Activated CD8-positive, alpha-beta T cell treated with anti-CD3 and anti-CD28 coated beads, Interleukin-2, amount 10 ng/mL, durations not matched to agents 7 days and 5 days (primary cell): ENCODE measurements at places on chromosomes 2 and 18.

- DNase-seq, result no peak
These were observed 26.6 kb upstream of the ANKRD62 start for GRCh38 chr18:12066910-12067511.

- DNase-seq, result no peak
These were observed 28.6 kb upstream of the VIT start for GRCh38 chr2:36667931-36668330.

- DNase-seq, result no peak
These were observed 73.6 kb downstream of the ASAP2 start for GRCh38 chr2:9280224-9280623.

- no peak for DNase-seq
These were observed 3.3 kb downstream of the PTGR3 start for GRCh38 chr18:75205514-75206132.

DNA sequence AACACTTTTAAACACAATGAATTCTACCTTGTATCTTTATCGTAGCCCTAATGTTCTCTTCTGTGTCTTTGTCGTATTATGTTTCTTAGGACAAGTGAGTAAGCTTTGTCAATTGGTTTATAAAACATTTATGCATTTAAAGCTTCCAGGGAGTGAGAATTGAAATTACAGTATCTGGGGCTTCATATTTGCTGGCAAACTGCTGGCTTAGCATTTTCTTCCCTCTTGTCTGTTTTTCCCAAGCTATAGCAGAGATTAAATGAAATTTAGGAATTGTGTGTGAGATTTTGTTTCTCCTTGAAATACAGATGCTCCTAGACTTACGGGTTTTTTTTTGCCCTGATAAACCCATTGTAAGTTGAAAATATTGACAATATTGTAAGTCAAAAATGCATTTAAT is 73.3 kb downstream of the FMNL2 start:
- DNase-seq, result no peak

DNA sequence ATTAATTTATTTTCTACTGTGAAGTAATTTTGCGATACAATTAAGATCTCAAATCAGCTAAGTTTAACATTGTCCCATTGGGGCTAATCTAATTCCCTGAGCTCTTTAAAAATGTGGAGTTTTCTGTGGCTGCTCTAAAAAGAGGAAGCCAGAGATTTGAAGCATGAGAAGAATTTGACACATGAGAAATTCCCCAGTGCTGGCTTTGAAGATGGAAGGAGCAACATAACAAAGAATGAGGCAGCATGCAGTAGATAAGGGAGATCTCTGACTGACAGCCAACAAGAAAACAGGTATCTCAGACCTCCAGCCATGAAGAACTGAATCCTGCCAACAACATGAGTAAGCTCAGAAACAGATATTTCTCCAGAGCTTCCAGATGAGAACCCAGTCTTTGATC is 308.4 kb downstream of the ZNF804A start:
- no peak for DNase-seq

DNA sequence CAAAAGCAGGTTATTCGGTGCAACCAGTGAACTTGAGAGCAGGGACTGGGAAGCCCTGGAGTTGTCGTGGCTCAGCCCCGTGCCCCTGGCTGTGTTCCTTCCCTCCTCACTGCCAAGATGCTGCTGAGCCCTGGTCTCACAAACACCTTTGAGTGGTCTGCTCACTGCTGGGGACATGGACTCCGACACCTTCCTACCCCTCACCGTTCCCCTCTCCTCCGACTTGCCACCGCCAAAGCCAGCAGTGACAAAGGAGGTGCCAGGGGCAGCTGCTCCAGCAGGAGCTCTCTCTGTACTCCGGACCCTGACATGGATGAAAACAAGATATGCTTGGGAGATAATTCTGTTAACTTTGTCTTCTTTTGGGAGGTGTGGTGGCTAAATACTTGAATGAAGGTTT is 17.9 kb downstream of the LRRFIP1 start:
- DNase-seq, result no peak

GRCh38 chr2:134466141-134466540 is 212.3 kb downstream of the MGAT5 start:
- peak; percentile 48 for DNase-seq

GRCh38 chr2:206521115-206521514 is 77.8 kb downstream of the ADAM23 start:
- DNase-seq, result no peak

GRCh38 chr18:31723990-31724711 is 36.5 kb downstream of the SLC25A52 start:
- DNase-seq, result no peak

DNA sequence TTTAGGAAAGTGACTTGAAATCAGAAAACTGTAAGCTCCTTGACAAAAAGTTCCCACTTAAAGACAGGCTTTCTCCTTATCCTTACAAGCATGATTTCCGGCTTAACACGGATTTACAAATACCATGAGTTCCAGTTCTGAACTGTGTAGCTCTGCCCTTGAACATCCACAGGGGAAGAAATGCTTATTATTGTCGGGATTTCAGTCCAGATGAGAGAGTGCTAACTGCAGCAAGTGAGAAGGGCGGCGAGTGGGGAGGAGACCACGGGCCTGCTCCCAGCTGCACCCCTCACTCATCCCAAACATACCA is 73.1 kb downstream of the LRRC30 start:
- no peak for DNase-seq

DNA sequence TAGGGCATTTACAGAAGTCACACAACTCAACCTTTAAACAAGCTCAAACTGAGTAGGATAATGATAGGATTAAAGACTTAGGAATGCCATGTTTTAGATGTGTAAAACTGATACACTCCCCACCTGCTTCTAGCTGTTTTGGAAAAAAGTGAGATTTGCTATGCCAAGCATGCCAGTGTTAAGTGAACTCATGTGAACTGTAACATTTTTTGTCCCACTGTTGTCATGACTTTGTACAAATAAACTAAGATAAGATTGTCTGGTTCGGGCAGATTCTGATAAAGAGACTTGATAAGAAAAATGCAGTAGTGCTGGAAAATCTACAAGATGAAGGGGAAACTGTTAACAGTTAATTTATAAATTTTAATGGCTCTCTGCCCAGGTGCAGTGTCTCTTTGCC is 66.5 kb downstream of the GLS start:
- DNase-seq, result no peak

GRCh38 chr2:126653761-126654160 is 2.2 kb upstream of the GYPC start:
- DNase-seq, result peak; percentile 18
